NCI-H1417 treated with DMSO at 0.1 percent for 48 hours (cell line): ENCODE measurements at places on chromosomes 11 and 22.
A peak's percentile ranks its signal among the peaks of the same experiment; 100 is the strongest.

DNA sequence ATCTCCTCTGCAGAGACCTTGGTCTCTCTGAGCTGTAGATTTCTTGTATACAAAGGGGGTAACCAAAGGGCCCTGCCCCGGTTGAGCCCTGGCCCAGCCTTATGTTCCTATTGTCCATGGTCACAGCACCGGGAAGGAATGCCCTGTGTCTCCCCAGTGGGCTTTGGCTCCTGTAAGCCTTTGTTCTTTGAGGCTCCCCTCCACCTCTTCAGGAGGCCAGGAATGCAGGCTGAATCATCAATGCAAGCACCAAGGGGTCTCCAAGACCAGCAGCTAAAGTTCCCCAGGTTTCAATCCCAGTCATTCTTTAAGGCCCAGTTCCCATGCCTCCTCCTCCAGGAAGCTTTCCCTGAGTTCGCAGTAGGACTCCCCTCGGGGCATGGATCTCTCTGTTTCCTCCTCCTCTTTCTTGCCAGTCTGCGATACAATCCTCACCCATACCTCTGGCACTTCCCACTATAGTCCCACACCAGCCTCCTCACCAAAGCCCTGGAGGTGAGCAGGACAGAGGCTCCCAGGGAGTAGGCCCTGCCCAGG is 29.2 kb upstream of the KLHL35 start:
- no peak for DNase-seq

- peak; percentile 99 for DNase-seq
These were observed at the start of gene SF1 for GRCh38 chr11:64778473-64779298. Gene SF1, minus strand, starts transcription at chr11:64778542. Its CDS starts 150 bp downstream, at chr11:64778392.

- DNase-seq: no peak
These were observed 144.2 kb downstream of the FEZ1 start for GRCh38 chr11:125351868-125352250.

- DNase-seq: no peak
These were observed 39.5 kb downstream of the ARFGAP3 start for GRCh38 chr22:42817556-42817955.

- no peak for DNase-seq
These were observed 6.8 kb upstream of the PIM3 start for GRCh38 chr22:49953680-49954344.

- no peak for DNase-seq
These were observed 6.8 kb downstream of the OR52N2 start for GRCh38 chr11:5815534-5815933.

DNA sequence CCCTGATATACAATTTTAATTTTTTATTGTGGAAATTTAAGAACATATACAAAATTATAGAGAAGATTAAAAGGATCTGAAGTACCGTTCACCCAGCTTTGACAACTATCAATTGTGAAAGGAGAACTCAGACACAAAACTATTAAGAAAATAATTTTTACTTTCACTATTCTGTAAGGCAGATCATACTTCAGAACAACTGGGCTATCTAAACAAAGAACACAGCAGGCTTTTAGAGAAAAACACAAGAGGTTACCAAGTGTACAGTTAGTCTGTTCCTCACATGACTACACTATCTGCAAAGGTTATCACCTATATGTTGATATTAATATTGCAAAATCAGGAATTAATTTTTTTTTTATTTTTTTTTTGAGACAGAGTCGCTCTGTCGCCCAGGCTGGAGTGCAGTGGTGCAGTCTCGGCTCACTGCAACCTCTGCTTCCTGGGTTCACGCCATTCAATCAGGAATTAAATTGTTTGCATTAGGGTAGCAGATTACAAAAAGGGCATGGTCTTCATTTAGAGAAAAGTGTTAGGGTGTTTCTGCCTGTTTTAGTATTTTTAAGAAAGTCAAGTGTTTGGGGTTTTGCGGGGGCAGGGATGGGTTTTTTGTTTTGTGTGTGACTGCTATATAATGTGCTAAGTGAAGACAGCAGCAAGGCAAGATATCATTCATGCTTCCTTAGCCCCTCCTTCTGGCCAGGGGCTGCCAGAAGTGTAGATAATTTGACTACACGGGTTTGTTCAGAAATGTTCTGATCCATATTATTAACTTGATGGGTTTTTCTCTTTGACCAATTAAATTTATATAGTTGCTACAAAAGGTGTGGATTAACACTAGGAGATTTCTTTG is 27.6 kb upstream of the SIK2 start:
- no peak for DNase-seq

GRCh38 chr11:9688716-9689511 is 25.0 kb downstream of the SWAP70 start:
- DNase-seq: no peak

DNA sequence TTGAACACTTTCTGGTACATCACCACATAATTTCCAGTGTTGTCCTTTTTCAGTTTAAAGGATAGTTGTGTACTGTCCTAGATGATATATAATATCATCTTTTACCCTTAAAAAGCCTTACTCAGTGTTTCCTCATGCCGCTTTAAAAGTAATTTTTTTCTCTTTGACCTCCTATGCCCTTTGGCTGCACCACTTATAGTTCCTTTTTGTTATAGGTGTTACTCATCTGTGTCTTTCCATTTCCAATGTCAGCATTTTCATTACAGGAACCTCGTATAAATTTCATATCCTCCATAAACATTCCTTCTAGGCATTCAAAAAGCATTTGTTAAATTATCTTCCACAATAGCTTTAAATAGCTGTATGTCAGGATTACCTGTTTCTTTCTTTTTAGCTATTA is 40.8 kb downstream of the USP47 start:
- DNase-seq: no peak

DNA sequence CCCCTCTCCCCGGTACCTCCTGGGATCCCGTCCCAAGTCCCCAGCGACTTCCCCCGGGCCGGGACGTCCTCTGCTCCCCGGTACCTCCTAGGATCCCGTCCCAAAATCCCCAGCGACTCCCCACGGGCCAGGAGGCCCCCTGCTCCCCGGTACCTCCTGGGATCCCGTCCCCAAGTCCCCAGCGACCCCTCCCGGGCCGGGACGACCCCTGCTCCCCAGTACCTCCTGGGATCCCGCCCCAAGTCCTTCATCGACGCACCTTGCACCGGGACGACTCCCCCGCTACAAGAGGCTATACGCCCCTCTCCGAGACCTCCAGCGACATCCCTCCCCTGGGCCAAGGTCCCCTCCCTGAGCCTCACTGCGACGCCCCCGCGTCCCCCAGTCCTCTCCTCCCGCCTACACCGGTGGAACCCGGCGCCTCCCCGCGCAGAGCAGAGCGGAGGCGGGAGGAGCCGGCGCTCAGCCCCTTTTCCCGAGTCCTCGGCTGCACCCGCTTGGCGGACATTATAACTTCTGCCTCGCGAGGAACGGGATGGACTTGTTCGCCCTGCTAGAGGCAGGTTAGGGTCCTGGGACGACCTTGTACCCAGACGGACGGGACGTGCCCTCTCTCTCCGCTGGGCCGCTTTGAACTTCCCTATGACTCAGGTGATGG is 912 bp downstream of the KREMEN1 start:
- DNase-seq: no peak

DNA sequence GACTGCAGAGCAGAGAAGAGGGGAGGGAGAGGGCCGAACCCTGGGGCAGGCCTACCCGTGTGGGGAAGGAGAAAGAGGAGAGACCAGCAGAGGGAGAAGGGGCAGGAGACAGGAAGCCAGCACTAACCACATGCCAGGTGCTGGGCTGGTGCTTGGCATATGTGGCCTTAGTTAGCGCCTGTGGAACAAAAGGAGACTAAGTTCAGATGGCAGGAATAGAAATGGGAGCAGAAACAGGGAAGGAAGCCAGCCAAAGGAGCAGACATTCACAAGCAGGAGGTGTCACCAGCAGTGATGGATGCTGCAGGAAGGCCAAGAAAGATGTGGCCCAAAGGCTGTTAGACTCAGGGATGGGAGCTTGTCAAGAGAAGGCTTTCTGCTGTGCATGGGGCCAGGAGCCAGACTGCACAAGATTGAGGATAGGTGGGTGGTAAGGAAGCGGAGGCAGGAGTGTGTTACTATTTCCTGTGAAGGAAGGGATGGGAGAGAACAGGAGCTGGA is 26.7 kb downstream of the TREH start:
- no peak for DNase-seq
